Activated CD8-positive, alpha-beta memory T cell treated with anti-CD3 and anti-CD28 coated beads for 24 hours (primary cell): ENCODE measurements at places on chromosomes 2 and 18.

DNA sequence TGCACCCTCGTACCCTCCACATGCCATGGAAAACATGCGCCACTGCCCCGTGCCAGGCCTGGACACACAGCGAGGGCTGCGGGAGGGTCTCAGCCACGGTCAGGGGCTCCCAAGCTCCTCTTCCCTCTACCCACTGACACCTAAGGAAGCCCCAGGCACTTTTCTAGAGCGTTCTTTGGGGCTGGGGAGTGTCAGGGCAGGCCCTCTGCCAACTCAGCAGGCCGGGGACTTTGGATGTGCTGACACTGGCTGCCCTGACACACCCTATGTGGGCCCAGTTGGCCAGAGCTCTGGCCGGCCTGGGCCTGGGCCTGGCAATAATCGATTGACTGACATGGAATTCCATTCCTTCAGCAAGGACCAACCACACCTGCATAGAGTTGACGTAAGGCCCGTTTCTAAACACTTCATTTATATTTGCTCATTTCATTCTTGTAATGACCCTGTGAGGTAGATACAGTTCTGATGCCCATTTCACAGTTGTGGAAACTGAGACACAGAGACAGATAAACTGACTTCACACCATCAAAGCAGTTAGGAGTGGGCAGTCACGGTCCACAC, 70.5 kb downstream of the ZFP36L2 start:
- DNase-seq: no peak

DNA sequence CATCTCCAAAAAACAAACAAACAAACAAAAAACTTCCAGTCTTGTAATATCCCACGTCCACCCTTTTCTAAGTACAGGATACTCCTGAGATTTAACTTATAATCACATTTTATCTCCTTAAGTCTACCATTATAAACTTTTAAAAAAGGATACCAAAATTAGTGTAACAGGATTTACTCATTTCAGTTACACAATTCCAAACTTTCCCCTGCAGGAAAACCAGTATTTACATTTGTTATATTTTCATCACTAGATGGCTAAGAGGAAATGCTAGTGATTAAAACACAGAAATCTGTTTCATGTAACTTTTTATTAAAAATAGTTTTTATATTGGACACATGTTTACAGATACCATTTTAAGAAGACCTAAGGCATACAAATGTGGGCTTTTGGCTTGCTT, 27.5 kb downstream of the CFAP36 start:
- DNase-seq: no peak

DNA sequence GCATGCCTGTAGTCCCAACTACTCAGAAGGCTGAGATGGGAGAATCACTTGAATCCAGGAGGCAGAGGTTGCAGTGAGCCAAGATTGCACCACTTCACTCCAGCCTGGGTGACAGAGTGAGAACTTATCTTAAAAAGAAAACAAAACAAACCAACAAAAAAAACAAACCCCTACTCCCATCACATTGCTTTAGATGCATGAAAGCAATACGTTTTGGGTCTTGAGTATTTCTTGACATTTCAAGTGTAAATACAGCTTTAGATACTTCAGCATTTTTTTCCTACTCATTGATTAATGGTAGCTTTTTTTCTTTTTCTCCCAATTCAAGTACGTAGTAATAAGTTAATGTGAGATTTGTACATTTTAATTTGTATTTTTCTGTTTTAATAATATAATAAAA, 20.3 kb downstream of the RASGRP3 start:
- no peak for DNase-seq

DNA sequence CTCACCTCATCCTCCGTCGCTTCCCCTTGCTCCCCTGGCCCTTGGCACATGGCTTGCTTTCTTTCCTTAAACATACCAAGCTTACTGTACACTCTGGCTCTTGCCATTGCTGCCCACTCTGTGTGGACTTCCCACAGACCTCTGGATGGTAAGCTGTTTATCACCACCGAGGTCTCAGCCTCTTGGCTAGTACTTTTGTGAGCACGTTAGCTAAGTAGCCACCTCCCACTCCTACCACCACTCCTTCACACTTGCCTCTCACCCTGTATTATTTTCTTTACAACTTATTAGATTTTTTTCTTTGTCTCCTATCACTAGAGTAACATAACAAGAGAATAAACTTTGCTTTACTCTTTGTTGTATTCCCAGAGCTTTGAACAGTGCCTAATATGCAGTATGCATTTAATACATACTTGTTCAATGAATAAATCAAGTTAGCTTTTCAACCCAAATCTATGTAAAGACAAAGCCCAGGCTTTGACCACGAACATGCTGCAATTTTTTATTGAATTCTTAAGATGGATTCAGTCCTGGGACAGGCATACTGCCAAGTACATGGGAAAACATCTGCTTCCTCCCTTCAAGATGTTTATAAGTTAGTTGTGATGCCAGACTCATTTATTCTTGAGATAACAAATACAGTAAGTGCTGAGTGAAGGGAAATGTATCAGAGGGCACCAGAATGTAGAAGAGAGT, 25.0 kb upstream of the MSGN1 start:
- no peak for DNase-seq

DNA sequence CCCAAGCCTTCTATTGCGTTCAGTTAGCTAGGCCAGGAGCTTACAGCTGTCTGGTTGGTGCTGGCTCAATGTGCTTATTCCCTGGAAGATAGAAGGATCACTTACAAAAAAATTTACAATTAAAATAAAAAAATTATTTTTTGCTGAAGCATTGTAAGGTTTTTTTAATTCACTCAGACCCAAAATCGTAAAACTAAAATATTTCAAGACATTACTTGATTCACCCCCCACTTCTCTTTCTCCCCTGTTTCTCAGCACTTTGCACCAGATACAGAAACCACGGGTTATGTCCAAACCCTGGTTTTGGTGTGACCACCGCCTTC, 911 bp upstream of the PTPRM start:
- no peak for DNase-seq

- DNase-seq: no peak
Measured at GRCh38 chr2:119222863-119223520, 642 bp upstream of the STEAP3 start.

GRCh38 chr2:11976073-11976472, 229.6 kb downstream of the LPIN1 start:
- DNase-seq: no peak

- DNase-seq: no peak
Measured at GRCh38 chr18:26135548-26135947, 1.9 kb downstream of the PSMA8 start.

DNA sequence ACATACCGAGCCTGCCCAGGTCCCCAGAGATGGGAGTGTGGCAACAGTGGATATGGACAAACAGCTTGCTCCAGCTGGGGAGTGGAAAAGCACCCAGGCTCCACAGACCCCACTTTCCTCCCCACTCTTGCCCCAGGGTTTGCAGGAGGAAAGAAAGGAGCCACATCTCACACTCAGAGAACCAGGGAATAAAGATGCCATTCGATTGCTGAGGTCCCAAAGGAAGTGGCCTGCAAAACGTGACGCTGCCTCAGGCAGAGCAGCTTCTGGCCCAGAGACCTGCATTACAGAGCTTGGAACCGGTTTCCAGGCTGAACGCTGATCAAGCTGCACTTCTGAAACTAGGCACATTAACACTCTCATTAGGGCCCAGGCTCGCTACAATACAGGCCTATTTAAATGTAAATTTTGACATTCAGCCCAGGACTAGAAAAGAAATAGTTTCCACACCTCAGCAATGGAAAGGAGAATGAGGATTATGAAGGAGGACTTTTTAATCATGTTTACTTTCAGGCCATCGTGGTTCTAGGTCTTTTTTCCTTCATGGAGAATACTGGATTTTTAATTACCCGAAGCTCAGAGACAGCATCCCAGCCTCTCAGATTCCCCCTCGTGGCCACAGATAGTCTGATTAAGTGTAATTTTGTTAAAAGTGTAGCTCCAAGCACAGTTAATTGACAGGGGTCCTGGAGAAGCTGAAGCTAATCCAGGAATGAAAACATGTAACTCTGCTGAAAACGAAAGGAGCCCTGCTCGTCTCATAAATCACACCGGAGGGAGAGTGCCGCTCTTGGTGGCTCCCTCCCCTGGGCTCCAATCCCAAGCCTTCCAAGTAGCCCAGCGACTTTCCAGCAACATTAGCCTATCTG, 221.3 kb upstream of the RAB6C start:
- no peak for DNase-seq

DNA sequence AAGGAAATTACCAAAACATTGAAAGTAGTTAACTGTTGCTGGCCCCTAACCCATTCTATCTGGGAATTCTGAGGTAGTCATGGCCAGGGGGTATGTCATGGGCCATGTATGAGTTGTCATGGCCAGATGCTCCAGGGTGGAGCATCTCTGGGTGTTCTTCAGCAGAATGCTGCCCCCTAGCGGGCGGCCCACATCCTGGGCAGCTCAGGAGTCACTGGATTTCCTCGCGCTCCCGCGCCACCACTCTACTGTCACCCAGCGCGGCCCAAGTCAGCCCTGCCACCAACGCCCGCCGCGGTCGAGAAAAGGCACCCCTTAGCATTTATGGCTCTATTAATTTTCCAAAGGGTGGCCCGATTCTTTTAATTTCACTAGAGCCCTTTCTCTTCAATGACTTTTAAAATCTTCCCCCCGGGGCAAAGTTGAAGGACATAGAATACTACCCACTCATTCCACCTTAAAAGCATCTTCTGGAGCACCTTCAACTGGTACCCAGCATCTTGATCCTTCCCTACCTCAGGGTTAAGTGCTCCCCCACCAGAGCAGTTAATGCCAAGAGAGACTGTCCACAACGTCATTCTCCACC, 41.6 kb downstream of the PKDCC start:
- peak; percentile 79 for DNase-seq

GRCh38 chr2:78707776-78708386, 317.6 kb upstream of the REG3G start:
- no peak for DNase-seq

DNA sequence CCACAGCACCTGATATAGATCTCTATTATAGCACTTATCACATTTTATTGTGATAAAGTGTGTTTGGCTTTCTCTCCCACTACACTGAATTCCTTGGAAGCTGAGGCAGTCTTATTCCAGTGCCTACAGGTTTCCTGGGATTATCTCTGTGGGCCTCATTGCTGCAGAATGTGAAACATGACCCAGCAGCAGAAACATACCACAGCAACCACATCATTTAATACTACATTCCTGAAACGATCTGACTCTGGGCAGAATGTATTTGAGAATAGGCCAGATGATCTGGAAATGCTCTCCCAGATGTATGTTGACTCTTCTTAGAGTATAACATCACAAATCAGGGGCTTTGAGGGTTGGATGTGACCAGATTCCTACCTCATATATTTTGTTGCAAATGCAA, 323.5 kb upstream of the TANK start:
- no peak for DNase-seq

GRCh38 chr2:122542236-122542635, 786.8 kb downstream of the TSN start:
- no peak for DNase-seq

GRCh38 chr2:74119339-74119738, 28.4 kb downstream of the BOLA3 start:
- no peak for DNase-seq

GRCh38 chr2:75925331-75926024, 214.8 kb upstream of the GCFC2 start:
- no peak for DNase-seq

DNA sequence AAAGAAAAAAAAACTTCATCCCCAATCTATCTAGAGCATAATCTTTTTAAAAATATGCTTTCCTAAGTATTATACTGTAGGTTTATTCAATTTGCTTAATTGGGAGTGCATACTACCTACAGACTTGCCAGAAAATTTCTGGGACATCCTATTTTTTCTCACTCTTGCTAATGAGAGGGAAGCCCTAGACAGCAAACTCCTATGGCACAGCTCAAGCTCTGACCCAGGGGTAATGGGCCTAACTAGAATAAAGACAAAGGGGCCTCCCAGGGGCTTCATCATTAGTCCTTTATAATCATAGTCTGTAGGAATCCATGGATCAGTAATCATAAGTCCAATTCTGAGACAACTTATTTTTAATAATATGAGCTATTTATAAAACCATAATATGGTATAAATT, 142.6 kb upstream of the ITGA4 start:
- no peak for DNase-seq

DNA sequence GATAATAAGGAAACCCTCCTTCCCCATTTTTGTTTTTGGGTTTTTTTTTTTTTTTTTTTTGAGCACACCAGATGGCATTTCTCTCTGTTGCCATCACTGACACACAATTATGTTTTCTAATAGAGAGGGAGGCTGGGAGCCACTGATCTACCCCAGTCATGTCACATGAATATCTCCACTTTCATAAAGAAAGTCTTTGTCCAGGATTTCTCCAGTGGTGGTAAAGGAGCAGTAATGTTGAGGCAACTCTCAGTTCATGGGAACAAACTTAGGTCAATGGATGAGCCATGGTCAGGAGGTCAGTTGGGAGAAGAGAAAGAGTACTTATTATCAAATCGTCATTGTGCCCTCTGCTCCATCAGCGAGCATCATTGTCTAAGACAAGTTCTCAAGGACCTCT, 603.7 kb downstream of the ARHGAP15 start:
- DNase-seq: no peak

DNA sequence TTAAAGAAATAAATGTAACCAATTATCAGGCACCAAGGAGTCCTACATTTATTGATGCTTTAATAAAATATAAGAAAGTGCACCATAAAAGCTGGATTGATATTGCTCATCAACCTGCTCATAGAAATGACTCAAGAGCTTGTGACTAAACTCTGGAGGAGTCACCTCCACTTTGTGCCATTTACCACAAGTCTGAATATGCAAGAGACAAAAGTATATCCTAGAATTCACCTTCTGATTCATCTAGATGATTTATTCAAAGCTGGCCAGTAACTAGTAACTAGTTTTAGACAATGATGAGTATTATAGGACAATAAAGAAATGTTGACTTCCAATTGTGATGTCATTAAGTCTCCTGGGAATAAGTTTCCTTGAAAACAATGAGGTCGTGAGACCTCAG, 146.0 kb upstream of the SOX11 start:
- no peak for DNase-seq

- DNase-seq: no peak
Measured at GRCh38 chr2:117512307-117512706, 302.2 kb upstream of the DDX18 start.

- no peak for DNase-seq
Measured at GRCh38 chr2:56476509-56477071, 292.8 kb downstream of the CCDC85A start.

DNA sequence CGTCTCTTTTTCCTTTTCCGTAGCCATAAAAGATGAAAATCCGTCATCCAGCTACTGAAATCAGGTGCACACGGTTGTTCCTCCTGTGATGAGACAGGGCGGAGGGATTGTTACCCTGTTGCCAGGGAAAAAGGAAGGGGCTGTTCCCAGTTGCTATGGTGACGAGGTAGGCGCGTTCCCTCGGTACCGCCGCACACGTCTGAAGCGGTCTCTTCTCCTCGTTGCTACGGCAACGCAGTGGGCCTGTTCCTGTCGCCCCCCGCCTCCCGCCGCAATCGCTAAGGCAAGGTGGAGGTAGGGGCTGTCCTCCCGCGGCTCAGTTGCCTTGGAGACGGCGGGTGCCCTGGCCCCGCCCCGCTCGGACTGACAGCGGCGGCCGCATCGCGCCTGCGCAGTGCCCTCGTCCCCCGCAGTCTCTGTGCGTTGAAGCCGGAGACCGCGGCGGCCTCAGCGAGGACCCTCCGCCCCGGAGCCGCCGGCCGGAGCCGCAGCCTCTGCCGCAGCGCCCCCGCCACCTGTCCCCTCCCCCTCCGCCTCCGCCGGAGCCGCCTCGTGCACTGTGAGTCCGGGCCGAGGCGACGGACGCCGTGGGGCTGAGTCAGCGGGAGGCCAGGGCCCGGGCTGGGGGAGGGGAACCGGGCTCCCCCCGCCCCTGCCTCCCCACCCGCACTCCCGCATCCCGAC, at the start of gene MAPRE3:
MAPRE3 (plus strand) TSS at position 394 of the 684 bp plus-strand sequence. CDS start 51,582 bp downstream, outside the sequence.
- peak; percentile 91 for DNase-seq
